Stimulated activated CD4-positive, alpha-beta T cell treated with anti-CD3 and anti-CD28 coated beads, Interleukin-1b, Interleukin-23, amount 100 ng/mL, for 1 hour (primary cell): ENCODE measurements at places on chromosomes 7 and 10.

DNA sequence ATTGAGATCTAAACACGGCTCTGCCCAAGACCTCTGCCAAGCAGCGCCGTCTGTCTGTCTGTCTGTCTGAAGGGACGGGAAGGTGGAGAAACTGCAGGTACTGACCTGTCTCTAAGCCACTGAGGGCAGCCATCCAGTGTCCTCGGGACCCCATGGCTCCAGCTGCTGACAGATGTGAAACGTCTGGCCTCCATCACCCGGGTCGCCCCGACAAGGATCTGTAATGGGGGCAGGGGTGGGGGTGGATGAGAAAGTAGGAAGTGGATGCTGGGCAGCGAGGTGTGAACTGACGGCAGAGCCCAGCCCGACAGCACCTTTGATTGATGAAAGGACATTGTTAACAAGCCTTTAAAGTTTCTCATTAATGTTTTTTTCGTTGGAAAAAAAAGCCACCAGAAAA is 193.1 kb downstream of the EBF3 start:
- DNase-seq: no peak

DNA sequence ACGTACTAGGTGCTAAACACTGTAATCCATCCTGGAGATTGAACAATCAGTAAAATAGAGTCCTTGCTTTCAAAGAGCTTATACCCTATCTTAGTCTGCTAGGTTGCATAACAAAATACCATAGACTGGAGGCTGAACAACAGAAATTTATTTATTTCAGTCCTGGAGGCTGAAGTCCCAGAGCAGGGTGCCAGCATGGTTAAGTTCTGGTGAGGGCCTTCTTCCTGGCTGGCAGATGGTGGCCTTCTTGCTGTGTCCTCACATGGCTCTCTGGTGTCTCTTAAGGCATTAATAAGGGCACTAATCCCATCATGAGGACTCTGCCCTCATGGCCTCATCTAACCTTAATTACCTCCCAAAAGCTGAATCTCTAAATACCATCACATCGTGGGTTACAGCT is 43.1 kb upstream of the ICA1 start:
- no peak for DNase-seq

- DNase-seq: no peak
Measured at GRCh38 chr10:102975483-102976379, 57.6 kb downstream of the CNNM2 start.

- no peak for DNase-seq
Measured at GRCh38 chr10:127577376-127578258, 28.5 kb downstream of the NPS start.

- no peak for DNase-seq
Measured at GRCh38 chr7:47950714-47951113, 2.4 kb upstream of the PKD1L1 start.

- no peak for DNase-seq
Measured at GRCh38 chr10:77383861-77384553, 253.6 kb downstream of the KCNMA1 start.

- no peak for DNase-seq
Measured at GRCh38 chr10:81873932-81874816, 820 bp upstream of the NRG3 start.
